ENCODE measurements at places on chromosomes 16 and 17. TPM values are rescaled to one million over a fixed set of nuclear protein-coding genes. Genes with fewer than 3 reads are reported as not detected.
A peak's percentile ranks its signal among the peaks of the same experiment; 100 is the strongest.

- no peak for DNase-seq
Measured at GRCh38 chr16:71410146-71410545, 31.7 kb downstream of the TLE7 start.

GRCh38 chr16:89618109-89618998 is 4.9 kb downstream of the DPEP1 start:
- DNase-seq: peak; percentile 64

DNA sequence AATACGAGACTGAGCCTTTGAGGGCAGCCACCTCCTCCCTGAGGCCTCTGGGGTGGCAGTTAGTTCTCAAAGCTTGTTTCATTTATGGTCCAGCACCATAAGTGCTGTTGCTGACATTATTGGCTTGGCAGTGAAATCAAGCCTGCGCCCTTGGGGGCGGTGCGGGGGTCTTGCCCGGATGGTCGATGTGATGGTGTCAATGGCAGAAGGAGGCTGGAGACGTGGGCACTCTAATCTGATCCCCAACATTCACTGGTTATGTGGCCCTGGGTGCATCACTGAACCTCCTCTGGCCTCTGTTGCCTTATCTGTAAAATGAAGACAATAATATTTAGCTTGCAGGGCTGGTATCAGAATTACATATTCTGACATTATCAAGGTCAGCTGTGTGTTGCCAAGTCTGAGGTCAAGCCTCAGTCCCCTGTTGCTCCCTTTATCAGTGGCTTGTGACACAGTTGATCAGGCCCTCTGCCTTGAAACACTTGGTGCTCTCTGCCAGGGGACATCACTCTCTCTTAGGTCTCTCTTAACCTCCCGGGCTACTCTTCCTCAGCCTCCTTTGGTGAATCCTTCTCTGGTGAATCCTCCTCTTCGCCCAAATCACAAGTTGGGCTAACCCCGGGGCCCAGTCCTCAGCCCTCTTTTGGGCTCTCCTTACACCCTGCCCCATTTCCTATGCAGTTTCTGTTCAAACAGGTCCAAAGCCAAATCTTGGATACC is 11.8 kb upstream of the TMEM220 start:
- DNase-seq: no peak

GRCh38 chr16:11131706-11132105 is 124.3 kb downstream of the SOCS1 start:
- DNase-seq: no peak

DNA sequence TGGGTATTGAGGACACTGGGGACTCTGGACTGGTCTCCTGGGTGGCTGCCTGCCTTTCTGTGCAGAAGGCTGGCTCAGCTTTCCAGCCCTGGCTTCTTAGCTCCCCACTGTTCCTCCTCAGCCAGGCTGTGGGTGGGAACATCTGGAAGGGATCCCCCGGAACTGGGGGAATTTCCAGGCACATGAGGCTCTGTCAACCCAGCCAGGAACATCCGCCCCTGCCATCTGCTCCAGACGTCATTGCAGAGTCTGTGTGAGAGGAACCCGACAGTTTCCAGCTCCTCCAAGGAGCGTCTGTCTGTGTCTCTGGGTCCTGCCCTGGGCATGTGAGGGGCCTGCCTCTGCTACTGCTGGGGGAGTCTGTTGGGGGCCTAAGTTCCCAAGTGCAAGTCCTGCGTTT is 36.2 kb upstream of the CRHR1 start:
- no peak for DNase-seq

Gene TSNAXIP1
- total RNA-seq: 1.6 TPM

Gene CPD
- total RNA-seq: 52.6 TPM

Data from A673 (cell line).